ENCODE measurements at places on chromosomes 7 and 10.

GRCh38 chr7:13933091-13933490, 56.4 kb downstream of the ETV1 start:
- DNase-seq, result no peak

DNA sequence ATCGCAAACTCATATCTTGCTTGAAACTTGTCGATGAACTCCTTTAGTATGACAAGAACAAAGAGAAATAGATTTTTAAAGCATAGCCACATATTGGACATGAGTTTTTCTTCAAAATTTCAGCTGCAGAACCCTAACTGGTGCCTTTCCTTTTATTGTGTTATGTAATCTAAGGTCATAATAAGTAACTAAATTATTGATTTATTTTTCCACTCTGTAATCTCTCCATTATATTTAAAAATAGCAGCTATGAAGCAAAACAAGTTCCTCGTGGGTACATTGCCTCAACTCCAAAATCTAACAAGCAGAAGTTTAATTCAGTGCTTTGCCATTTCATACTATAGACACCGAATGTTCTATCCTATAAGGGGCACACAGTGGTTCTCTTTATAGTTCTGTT, 159.2 kb upstream of the PRSS1 start:
- DNase-seq, result no peak

- DNase-seq, result no peak
These were observed 92.1 kb downstream of the EBF3 start for GRCh38 chr10:129871966-129872365.

DNA sequence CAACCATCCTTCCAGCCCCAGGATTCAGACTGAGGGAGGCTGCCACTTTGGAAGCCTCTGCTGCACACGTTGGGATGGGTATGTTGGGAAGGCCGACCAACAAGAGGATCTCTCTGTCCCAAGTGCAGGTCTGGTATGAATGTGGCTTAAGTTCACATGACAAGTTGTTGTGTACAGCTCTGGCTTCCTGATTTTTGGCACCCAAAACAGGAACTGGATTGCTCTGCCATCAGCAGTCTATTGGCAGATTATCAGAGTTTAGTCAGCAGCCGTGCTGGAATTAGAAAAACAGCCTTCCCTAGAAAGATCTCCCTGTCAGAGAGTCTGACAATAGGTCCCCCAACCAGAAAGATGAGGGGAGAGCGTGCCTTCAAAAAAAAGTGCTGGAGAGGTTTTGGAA, 66.9 kb downstream of the GOLGA7B start:
- no peak for DNase-seq

- no peak for DNase-seq
These were observed 19.4 kb downstream of the C1GALT1 start for GRCh38 chr7:7201578-7202374.

DNA sequence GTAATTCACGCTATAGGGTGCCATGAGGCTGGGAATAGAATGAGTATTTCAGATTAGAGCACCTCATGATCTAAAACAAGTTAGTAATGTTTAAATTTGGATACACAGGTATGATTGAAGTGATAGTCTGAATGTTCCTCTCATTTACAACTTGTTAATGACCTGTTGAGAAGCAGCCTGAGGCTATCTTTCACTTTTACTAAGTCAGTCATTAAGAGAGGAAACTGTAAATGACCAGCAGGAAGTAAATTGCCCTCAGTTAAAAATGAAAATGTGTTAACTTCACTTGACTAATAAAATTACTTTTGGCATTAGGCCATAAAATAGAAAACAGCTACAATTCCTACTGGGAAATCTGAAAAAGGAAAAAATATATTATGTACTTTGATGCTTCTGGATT, 1042.0 kb downstream of the DNAJB9 start:
- no peak for DNase-seq

GRCh38 chr7:157766098-157766497, 429.3 kb downstream of the DNAJB6 start:
- no peak for DNase-seq

DNA sequence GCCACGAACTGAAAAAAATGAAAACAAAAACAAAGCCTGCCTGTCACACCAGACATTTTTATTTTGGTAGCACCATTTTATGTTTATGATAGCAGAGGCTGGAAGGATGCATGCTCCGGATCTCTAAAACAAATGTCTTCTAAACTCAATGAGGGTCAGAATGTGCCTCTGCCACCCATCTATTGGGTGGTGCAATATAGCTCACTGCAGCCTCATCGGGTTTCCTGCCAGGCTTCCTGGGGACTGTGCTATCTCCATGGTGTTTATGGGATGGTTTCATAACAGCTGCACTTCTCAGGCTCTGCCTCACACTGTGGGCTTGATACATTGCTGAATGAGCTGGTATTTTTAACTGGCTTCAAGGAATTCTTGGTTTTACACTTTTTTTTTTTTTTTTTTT, 94.4 kb downstream of the ITIH5 start:
- DNase-seq, result no peak

DNA sequence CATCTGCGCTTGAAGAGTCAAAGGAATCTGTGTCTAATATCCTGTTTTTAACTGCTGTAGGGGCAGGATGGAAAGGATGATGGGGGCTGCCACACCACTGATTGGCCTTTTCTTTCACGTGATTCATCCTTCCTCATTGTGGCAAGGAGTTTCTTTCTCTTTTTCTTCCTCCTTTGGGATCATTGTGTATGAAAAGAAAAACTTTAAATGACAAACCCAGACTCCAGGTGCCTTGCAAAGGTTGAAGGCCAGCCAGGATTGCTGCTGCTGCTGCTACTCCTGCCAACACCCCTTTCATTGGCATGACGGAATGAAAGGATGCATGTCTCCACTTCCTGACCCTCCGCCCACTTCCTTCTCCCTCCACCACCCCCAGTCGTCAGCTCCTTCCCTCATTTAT, 6.5 kb upstream of the OIT3 start:
- DNase-seq, result no peak

- no peak for DNase-seq
These were observed 11.0 kb downstream of the CUX1 start for GRCh38 chr7:101828301-101829020.

- no peak for DNase-seq
These were observed 227.2 kb downstream of the PAXIP1 start for GRCh38 chr7:154775681-154776080.

DNA sequence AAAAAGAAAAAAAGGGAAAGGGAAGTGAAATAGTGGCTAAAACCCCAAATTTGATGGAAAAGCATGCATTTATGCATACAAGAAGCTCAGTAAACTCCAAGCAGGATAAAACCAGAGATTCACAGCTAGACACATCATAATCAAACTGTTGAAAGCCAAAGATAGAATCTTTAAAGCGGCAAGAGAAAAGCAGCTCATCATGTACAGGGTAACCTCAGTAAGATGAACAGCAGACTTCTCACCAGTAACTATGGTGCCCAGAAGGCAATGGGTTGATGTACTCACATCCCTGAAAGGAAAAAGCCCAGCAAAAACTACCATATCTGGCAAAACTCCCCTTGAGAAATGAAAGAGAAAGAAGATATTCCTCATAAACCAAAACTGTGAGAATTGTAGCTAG, 60.4 kb downstream of the TPST1 start:
- DNase-seq, result no peak

- peak; percentile 78 for DNase-seq
These were observed 24.4 kb upstream of the PPIF start for GRCh38 chr10:79322616-79323543.

- no peak for DNase-seq
These were observed 283.3 kb downstream of the PHTF2 start for GRCh38 chr7:78081888-78082287.

GRCh38 chr10:70106958-70107791, 25.4 kb downstream of the AIFM2 start:
- no peak for DNase-seq

DNA sequence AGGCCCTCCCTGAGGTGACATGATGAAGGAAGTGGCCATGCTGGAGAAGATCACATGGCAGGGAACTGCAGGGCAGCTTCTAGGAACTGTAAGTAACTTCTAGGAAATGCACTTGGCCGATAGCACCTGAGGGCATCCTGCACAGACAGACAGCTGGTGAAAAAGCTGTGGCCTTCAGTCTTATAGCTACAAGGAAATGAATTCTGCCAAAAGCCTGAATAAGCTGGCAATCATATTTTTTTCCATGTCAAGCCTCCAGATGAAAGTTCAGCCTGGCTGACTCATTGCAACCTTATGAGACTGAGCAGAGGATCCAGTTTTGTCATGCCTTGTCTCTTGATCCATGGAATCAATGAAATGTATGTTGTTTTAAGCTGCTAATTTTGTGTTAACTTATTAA, 91.1 kb upstream of the CACNA2D1 start:
- no peak for DNase-seq

DNA sequence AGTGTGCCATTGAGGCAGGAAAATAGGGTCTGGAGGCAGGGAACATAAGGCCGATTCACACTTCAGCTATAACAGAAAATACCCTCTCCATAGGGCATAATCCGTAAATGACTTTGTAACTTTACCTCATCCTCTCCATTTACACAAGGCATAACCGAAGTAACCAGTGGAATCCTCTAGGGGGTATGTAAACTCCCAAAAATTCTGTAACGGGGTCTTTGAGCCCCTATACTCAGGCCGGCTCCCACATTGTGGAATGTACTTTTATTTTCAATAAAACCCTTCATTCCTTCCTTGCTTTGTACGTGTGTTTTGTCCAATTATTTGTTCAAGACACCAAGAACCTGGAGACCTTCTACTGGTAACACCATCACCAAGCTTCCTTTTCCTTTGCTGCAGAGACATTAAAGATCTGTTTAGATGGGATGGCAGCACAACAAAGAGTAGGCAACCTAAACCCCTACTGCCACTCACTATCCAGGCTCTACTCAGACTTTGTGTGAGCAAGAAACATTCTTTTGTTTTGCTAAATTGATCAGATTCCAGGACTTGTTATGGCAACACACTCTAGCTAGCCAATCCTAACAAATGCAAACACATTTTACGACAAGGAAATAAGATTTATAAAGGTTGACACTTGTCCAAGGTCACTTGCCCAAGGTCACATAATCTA, 99.3 kb downstream of the DGKI start:
- DNase-seq, result no peak

- DNase-seq, result no peak
These were observed 198.1 kb upstream of the KLF14 start for GRCh38 chr7:130932088-130932487.

DNA sequence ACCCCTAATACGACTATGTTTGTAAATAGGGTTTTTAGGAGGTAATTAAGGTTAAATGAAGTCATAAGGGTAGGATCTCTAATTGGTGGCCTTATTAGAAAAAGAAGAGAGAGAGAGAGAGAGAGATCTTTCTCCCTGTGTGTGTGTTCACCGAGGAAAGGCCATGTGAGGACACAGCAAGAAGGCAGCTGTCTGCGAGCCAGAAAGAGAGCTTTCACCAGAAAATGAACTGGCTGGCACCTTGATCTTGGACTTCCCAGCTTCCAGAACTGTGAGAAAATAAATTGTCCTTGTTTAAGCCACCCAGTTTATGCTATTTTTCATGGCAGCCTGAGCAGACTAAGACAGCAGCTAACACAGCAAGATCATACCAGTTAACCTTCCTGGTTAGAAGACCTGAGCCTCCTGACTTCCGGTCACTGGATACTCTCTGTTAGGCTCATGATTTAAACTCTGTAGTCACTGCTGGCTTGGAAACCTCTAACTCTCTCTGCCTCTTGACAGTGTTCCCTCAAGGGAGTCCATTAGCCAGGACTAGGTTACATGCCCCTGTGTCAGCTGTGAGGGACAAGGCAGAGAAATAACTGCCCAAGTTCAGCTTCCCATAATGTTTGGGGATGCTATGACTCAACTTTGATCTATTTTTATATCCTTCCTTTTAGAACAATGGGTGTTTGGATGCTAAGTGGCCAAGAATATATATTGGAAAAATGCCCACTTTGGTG, 102.3 kb downstream of the DYNC1I1 start:
- DNase-seq, result no peak

- DNase-seq, result no peak
These were observed 46.4 kb downstream of the CASD1 start for GRCh38 chr7:94556028-94556427.

- DNase-seq, result no peak
These were observed 5.0 kb downstream of the ZYX start for GRCh38 chr7:143385891-143386781.

DNA sequence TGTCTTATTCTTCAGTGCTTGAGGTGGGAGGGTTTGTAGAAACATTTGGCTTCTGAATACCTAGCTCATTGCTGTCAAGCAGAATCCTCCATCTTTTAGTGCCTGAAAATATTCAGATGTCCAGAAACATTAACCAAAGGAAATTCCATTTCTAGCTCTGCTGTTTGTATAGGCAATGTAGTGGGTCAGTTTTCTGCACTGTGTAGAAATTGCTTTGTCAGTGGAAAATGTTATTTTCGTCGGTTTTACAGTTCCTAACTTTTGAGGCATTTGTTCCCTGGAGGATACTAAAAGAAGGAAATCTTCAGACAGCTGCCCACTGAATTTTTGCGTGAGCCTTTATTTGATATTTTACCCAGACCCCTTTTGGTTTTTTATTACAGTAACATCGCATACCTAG, 143.4 kb downstream of the TPST1 start:
- no peak for DNase-seq

- no peak for DNase-seq
These were observed 31.2 kb upstream of the GARS1 start for GRCh38 chr7:30563326-30563942.

DNA sequence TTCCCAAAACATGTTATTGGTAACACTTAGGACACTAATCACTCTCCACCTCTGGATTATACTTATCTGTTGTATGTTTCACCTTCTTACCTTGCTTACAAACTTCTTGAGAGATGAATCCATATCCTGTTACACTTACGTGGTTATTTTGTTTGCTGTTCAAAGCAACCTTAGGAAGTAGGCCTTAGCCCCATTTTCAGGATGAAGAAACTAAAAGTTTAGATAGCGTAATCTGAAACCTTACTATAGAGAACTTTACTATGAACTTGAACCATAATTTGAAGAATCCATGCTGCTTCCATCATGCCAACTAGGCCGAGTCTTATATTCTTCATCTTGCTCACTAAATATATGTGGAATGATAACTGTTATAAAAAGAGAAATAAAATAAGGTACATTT, 4.6 kb downstream of the TES start:
- no peak for DNase-seq

DNA sequence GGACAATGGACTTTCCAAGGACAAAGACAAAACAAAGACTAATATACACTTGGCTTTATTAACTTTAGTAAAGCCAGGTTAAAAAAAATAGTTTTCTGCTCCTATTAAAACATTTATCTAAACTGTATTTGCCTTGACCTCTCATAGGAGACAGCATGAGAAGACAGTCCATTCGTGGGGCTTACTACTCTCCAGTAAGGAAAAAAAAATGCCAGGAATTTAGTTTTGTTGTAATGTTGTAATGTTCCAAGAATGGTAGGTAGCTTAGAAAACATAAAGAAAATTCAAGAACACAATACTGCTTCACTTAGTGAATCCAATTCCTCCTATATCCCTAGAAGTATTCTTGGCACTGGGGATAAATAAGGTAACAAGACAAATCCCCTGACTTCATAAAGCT, 81.7 kb downstream of the KMT2C start:
- DNase-seq, result no peak

DNA sequence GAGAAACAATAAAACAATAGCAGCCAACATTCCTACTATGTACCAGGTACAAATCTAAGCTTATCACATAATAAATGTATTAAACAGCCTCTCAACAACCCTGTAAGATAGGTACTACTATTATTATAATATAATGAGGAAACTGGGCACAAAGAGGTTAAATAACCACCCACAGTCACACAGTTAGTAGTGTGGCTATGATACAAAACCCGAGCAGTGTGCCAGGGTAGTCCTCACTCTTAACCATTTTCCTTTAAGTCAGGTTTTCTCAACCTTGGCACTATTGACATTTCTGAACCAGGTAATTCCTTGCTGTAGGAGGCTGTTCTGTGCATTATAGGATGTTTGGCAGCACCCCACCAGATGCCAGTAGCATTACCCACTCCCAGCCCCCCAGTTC, 48.8 kb downstream of the DNAJC1 start:
- no peak for DNase-seq

Measured in T-helper 22 cell (primary cell).